SK-N-SH treated with all-trans-retinoic acid at 6 μM for 48 hours (cell line): ENCODE measurements at places on chromosomes 12 and 14.
A peak's percentile ranks its signal among the peaks of the same experiment; 100 is the strongest.

- ATAC-seq: no peak
Observed at GRCh38 chr14:41558490-41558889, 48.2 kb upstream of the LRFN5 start.

- ATAC-seq: no peak
Observed at GRCh38 chr14:20733684-20734429, 11.8 kb upstream of the EDDM3A start.

DNA sequence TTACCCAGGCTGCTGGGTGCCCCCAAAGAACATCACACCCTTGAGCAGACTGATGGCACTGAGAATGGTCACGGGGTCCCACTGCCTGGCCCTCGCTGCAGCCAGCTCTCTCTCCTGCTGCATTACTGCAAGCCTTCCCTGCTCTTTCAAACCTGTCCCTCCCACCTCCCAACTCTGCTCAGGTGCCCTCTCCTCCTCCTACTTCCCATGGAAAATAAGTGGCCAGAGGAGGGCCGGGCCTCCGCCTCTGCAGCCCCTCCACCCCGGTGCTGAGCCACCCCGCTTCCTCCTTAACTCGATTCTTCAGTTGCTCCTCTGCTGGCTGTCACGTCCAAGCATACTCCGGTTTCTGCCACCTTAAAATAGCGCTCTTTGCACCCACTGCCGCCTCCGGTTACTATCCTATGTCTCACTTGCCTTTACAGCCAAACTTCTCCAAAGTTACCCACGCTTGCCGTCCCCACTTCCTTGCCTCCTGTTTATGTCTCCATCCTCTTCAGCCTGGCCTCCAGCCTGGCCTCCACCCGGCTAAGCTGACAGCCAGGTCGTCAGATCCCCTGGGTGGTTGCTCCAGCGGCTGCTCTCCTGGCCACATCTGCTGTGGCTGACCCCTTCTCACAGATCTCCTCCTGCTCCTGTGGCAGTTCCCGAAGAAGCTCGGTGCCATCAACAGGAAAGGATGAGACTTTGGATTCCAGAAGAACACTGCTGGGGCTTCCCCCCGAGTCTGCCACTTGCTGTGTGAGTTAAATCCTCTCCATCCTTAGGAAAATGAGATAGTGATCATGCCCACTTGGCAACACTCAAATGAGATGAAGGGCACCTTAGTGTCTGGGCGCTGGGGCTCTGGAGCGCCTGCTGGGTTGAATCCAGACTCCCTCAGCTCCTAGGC is 7.7 kb downstream of the SMIM41 start:
- no peak for ATAC-seq

- no peak for ATAC-seq
Observed at GRCh38 chr12:123278101-123278627, 6.5 kb upstream of the CDK2AP1 start.

DNA sequence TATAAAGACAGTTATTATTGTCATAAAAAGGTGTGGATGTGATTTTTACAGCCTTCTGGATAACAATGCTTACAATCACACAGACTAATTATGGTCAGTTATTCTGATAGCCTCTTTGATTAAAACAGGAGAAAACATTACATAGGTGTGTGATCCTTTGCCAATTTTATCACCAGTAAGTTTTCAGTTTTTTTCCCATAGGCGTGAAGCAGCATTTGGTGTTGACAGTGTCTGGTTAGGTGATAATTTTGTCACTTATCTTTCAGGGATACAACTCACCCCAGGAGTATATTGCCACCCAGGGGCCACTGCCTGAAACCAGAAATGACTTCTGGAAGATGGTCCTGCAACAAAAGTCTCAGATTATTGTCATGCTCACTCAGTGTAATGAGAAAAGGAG is 208.8 kb downstream of the EPS8 start:
- no peak for ATAC-seq

DNA sequence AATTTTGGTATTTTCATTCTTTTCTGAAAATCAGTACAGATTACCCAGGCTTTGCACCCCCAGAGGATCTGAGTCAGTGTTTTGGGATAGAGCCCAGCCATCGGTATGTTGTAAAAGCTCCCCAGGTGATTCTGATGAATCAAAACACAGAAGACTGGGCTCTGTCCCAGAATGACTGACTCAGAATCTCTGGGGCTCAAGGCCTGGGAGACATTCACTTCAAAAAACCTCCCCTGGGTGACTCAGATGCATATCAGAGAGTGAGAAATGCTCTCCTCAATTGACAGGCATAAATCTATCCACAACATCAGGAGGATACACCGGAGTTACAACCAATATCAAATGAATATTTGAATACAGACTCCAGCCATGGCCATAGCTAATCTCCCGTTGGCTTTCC is 32.6 kb downstream of the SLC35F4 start:
- peak; percentile 92 for ATAC-seq

- no peak for ATAC-seq
Observed at GRCh38 chr12:117816-118345, 51.3 kb downstream of the IQSEC3 start.

- ATAC-seq: no peak
Observed at GRCh38 chr14:22338917-22339715, 249.9 kb downstream of the DAD1 start.

DNA sequence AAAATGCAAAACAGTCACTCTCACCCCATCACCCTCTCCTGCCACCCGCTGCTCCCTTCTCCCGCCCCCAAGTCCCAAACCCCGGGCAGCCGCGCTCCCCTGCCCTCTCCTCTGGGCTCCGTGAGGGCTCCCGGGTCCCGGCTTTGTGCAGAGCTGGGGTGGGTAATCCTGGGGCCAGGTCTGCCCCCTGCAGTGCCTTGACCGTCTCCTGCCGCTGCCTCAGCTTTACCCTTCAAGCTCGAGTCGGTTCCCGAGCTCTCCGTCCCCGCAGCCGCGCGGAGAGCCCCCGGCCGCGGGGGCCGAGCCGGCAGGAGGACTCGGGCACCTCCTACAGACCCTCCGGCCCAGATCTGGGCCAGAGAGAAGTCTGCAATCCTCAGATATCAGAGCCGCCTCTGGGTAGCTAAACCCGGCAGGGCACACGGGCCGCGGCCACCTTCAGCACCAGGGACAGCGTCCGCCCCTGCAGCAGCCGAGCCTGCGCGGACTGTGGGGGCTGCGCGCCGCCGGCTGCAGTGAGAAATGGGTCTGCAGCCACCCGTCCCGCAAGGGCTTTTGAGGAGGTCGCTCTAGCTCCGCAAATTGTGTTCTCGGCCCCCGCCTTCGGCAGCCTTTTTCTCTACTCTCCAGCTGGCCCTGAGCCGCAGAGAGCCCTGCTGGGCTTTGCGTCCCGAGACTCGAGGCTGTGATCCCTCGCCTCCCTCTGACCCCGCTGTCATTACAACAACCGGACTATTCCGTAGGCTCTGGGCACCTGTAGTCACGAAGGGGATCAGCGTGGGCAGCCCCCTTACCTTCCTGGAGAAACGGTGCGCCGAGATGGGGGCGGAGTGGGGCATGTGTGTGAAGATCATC is 1.2 kb downstream of the PRMT8 start:
- ATAC-seq: peak; percentile 96

GRCh38 chr14:61368781-61369453 is 47.5 kb downstream of the PRKCH start:
- no peak for ATAC-seq

GRCh38 chr12:1167784-1168183 is 176.8 kb downstream of the ERC1 start:
- no peak for ATAC-seq

DNA sequence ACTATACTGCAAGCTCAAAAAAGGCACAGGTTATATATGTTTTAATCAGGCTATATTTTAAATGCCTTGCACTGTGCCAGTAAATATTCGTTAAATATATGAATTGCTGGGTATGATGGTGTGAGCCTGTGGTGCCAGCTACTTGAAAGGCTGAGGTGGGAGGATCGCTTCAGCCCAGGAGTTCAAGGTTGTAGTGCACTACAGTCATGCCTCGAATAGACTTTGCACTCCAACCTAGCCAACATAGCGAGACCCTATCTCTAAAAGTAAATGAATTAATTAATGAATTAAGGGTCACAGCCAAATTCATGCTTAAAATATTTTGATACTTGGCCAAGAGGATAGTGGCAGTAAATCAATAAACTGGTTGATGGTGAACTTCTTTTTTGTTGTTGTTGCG is 22.2 kb upstream of the MDM2 start:
- ATAC-seq: no peak

- no peak for ATAC-seq
Observed at GRCh38 chr14:91380610-91381371, 36.8 kb downstream of the CCDC88C start.

GRCh38 chr12:127928615-127929571 is 338.1 kb upstream of the TMEM132C start:
- ATAC-seq: no peak

- no peak for ATAC-seq
Observed at GRCh38 chr14:76432827-76433752, 57.2 kb downstream of the ESRRB start.

GRCh38 chr12:107309020-107309419 is 215.7 kb upstream of the CRY1 start:
- no peak for ATAC-seq
